ENCODE measurements at places on chromosomes 5 and 9.

DNA sequence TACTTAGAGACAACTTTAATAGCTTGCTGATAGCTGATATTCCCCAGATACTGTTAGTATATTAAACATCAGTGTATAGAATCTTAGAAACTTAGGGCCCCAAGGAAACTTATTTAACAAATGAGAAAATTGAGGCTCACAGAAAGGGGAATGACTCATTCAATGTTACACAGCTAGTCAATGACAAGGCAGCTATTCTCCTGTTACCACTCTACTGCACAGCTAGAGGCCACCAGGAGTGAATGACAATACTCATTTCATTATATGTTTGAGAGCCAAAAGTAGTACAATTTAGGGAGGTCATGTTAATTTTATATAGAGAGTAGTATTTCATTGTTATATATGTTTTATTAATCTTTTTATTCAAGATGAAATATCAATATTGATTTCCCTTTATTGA is 33.2 kb upstream of the PCDHB1 start:
- DNase-seq, result no peak

DNA sequence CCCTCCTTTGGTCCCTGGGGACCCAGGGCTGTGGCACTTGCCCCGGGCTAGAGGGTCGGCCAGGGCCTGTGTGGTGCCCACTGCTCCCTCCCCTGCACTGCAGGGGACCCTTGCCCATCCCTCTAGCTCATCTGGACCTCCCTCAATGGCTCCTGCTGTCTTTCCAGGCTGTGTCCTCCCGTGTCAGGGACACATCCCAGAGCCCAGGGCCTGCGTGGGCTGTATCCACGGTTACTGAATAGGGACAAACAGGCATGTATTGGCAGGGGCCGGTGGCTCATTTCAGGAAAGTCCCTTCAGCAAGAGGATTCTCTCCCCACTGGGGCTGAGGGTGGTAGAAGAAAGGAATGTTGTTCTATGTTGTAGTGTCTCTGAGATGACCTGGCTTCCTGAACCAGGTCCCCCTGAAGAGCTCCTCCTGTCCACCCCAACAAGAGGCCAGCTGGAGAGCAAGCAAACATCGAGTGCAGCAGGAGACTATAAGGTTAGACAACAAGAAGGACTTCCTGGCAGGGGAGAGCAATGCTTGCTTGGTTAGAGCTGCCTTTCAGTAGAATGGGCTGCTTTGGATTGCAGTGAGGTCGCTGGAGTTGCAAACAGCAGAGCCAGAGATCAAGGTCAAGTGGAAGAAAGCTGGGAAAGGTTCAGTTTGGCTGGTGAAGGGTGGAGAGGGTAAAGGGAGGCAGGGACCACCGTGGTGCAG is 1.0 kb upstream of the CRB2 start:
- no peak for DNase-seq

DNA sequence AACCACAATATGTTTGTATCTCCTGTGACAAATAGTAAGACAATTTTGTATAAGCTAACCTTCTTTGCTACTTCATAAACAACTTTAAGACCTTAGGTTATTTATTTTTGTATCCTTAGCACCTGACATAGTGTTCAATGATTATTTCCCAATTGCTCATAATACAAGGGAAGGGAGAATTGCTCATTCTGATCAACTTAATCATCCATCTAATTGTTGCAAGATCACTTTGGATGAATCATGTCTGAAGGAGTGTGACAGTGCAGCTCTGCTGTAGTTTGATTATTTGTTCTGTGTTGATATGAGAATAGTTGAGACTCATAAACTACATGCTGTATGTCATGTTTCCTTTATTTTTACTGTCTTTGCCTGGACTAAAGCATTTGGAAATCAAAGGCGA is 721.3 kb upstream of the SEMA6A start:
- DNase-seq, result no peak

GRCh38 chr5:124697933-124698591 is 48.4 kb downstream of the ZNF608 start:
- no peak for DNase-seq

- no peak for DNase-seq
These were observed 7.0 kb downstream of the PDCL start for GRCh38 chr9:122821278-122821943.

DNA sequence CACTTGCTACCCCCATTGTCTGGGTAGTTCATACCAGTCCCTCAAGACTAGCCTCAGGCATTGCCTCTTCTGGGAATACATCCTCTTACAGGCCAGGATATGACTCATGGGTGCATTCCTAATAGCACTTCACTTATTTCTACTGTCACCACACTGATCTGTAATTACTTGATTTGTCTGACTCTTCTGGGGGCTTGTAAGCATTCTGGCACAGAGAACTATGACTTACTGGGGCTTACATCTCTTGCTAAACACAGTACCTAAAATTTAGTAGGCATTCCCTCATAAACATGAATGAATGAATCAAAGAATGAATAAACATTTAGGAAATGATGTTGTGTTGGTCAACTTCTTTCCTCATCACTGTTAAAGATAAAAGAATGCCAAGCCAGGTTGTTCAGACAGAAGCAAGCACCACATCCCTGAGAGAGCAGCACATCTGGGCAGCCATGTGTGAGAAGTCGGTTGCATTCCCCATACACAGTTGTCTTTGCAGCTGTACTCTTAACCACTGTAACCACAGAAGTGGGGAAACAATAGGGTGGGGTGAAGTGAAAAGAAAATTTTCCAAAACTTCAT is 27.6 kb downstream of the IL7R start:
- DNase-seq, result no peak

DNA sequence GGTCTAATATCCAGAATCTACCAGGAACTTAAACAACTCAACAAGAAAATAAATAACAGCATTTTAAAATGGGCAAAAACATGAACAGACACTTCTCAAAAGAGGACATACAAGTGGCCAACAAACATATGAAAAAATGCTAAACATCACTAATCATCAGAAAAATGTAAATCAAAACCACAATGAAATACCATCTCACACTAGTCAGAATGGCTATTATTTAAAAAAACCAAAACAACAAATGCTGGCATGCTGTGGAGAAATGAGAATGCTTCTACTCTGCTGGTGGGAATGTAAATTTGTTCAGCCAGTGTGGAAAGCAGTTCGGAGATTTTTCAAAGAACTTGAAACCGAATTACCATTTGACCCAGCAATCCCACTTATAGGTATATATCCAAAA is 63.1 kb downstream of the ADAMTS6 start:
- DNase-seq, result no peak

All from central memory CD8-positive, alpha-beta T cell (primary cell).